ENCODE measurements at places on chromosomes 3 and 15.

DNA sequence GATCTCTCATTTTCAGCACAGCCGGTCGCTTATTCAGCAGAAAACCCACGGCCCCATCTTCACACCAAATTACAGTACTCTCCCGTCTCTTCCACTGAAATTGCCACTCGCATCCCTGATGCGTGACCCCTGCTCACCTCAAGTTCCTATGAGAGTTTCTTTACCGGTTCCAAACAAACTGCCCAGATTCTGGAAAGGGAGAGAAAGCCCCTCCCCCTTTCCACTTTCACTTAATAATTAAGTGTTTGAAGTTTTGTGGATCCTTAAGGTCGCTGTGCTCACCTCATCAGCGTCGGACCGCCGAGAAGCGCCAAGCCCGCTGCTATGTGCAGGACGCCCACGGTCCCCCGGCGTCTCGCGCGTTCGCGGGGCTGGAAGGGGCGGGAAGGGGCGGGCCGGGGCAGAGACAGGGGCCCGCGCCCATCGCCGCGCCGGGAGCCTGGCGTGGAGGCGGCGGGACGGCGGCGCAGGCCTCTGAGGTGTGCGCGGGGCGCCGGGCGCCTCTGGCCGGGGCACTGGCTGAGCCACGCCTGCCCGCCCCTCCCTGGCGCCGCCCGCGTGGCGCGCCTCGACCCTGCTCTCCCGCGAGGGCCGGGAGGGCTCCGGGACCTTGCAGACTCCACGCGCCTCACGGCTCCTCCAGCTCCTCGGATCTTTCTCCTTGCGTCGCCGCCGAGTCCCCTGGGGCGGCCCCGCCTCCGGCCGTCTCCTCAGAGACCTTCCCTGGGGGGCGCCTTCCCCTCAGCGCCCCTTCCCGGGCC is at the start of gene GPR156:
TSS of gene GPR156 (minus strand) at position 476 of the 761 bp plus-strand sequence. CDS start 41,124 bp downstream, outside the sequence.
- DNase-seq: no peak

- no peak for DNase-seq
These were observed 5.1 kb downstream of the CXCR6 start for GRCh38 chr3:45948311-45948781.

DNA sequence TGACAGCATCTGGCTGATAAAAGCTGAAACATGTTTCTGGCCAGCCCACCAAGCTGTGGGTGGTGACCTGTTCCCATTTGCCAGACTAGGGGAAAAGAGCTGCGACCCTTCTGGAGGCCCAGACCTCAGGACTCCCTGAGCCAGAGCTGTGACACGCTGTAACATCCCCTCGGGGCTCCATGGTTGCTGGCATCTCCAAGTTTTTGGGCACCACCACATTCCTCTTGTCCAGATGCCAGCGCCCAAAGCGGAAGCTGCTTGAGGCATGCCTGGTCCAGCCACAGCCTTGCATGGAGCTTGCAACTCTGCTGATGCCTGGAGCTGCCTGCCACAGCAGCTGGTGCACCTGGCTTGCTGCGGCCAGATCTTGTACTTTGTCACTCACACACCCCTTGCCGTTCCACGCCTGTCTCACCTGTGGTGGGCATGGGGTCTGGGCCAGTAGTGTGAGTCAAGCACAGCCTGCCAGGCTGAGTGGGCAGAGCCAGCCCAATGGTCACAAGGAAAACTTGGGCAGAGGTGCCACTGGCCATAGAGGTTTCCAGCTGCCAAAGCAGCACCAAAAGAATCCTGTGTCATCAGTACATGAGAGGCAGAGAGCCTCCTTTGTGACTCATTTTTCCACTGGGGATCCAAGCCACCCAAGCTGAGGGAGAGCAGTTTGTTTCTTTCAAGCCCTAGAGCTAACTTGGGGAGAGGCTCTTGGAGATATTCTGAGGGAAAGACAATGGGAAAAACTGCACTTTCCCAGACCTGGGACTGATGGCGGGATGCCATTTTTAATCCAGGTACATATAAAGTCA is 45.7 kb upstream of the PTX3 start:
- no peak for DNase-seq

DNA sequence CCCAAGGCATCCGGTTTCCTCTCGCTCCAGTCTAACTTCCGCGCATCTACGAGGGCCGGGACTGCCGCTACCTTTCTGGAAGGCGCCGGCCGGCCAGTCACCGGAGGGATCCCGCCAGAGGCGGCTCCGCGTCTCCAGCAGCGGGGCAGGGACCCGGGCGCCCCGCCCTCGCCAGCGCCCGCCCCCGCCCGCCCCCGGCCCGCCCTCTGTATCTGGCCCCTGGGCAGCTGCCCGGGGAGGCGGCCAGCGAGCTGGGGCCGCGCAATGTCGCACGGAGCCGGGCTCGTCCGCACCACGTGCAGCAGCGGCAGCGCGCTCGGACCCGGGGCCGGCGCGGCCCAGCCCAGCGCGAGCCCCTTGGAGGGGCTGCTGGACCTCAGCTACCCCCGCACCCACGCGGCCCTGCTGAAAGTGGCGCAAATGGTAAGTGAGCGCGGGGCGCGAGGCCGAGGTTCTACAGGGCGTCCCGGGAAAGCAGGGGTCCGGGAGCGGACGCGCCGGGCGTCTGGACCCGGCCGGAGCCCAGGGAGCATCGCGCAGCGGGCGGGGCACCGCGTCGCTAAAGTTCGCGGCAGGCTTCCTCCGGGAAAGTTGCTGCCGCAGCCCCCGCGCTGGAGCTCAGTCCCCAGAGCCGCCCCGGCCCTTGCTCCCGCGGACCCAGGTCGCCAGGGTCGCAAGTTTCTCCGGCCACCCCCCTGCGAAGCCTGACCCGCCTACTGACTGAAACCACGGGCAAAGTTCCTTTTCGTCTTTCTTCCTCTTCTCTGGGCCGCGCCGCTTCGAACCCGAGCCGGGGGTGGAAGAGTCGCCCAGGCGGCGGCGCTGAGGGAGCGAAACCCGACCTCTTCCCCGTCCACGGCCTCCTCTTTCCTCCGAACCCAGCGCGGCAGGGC is at the start of gene CMTM7:
TSS of gene CMTM7 (plus strand) at position 211 of the 893 bp plus-strand sequence. CDS start at position 265, 54 bp downstream.
- DNase-seq: no peak

- no peak for DNase-seq
These were observed 30.5 kb upstream of the SPATA12 start for GRCh38 chr3:57029924-57030323.

GRCh38 chr3:191051037-191051436 is 148.0 kb upstream of the OSTN start:
- DNase-seq: no peak

- no peak for DNase-seq
These were observed 7.5 kb upstream of the CADPS start for GRCh38 chr3:62882676-62883200.

DNA sequence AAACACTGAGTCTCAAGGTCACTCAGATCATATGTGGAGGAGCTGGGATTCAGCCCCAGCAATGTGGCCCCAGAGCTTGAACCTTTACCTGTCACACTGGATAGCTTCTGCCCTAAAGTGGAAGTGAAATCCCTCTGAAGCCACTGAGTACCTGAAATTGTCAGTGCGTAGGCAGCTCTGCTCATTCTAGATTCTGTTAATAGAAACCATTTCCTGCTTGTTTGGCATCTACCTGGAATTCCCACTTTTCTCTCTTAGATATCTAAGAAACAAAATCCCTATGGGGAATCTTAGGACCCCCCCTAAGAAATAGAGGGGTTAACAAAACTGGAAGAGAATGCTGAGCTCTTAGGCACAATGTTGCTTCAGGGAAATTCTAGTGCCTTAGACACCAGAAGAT is 29.8 kb downstream of the FBXL22 start:
- no peak for DNase-seq

DNA sequence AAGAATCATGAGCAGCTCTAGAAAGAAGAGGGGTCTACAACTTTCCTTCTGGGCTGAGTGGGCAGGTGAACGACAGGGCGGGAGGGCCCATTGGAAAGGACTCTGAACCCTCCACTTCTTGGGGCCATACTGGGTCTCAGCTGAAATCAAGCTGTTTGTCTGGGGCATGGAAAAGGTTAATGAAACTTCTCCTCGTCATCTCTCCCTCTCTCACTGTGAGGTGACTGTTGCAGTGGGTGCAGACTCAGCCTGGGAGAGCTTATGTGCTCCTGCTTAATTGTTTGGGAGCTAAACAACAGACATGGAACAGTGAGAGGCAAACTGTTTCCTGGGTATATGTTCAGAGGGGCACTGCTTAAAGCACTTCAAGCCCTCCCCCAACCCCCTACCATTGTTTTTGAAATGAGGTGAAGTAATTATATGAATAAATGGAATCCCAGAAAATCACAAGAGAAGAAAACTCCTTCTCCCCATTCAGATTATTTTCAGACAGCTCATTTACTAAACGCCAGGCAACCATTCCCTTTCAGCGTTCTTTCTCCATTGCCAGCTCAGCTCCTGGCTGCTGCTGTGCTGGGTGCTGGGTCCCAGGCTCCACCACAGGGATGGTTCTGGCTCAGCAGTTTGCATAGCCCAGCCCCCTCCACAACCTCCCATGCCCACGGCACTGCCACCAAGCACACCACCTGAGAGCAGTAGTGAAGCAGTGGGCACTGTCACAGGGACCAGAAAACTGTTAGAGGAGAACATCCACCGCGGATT is 444.9 kb upstream of the TBL1XR1 start:
- no peak for DNase-seq

DNA sequence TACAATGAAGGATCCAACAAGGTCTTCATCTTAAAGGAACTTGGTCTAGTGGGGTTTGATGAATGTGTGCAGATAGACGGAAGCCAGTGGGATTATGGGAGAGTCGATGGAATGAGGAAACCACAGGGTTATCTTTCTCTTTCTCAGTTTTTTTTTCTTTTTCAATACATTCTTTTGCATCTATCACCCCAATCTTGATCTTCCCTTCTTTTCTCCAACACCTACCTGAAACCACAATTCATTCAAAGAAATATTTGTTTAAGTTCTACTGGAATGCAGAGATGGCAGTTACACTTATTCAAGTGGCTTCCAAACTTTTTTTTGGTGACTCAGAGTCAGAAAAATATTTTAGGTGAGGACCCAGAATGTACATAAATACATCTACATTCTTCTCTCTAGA is 1.7 kb downstream of the TMEM212 start:
- DNase-seq: no peak

DNA sequence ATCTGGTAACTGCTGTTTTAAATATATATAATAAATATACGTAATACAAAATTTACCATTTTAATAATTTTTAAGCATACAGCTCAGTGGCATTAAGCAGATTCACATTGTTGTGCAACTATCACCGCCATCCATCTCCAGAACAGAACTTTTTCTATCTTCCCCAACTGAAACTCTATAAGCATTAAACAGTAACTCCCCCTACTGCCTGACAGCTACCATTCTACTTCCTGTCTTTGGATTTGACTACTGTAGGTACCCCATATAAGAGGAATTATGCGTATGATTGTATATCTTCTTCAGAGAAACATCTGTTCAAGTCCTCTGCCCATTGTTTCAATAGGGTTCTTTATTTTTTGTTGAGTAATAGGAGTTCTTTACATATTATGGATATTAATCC is 36.8 kb downstream of the EID1 start:
- no peak for DNase-seq

DNA sequence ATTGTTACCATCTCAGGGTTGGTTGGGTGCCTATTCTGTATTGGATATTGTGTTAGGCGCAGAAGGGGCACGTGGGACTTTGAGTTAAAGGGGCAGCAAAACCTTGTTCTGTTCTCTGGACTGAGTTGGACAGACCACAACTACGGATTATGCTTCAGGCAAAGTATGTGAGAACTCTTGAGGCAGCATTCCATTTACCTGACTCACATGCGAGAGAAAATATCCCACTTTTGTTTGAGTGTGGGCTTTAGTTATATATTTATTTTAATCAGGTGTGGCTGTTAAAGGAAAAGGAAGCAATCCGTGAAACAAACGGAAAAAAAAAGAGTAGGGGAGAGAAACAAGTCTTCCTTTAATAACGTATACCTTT is 627 bp upstream of the PLS1 start:
- no peak for DNase-seq

- no peak for DNase-seq
These were observed 115.6 kb downstream of the RFX7 start for GRCh38 chr15:56128081-56128480.

DNA sequence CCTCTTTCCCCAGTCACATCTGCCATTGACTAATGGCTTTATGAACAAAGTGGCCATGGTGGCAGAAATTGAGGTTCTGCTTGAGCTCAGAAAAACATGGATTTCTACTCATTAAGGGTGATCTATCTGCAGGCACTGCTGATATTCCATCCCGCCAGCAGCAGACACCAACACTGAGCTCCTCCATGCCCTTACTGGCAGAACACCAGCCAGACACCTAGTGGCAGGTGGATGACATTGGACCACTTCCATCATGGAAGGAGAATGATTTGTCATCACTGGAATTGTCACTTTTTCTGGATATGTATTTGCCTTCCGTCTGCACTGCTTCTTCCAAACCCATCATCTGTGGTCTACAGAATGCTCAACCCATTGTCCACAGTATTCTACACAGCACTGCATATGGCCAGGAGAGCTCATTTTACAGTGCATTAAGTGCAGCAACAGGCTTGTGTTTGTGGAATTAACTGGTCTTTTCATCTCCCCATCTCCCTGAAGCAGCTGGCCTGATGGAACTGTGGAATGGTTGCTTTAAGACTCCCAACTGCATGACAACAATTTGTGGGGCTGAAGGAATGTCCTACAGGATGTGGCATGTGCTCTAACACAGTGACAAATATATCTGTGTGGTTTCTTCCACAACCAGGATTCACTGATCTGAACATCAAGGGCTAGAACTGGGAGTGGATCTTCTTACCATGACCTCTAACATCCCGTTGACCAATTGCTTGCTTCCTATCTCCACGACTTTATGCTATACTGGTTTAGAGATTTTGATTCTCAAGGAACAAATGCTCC is 103.4 kb downstream of the WNT7A start:
- no peak for DNase-seq

- no peak for DNase-seq
These were observed 111.3 kb downstream of the MBNL1 start for GRCh38 chr3:152380043-152380442.

DNA sequence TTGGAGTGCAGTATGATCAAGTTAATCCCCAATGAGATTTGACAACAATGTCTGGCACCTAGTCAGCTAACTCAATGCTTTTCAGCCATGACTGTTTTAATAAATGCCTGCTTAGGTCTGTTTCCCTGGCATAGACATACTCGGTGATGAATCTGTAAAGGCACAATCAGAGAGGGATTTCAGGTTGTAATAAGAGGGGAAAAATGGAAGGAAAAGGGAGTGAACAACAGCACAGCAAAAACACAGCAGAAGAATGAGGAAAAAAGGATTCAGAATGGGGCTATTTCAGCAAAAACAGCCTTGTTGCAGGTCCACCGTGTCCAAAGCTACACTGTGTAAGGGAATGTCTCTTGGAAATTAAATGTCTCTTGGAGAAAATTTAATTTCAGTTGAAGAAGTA is 19.3 kb upstream of the CHD2 start:
- DNase-seq: no peak

GRCh38 chr3:48997102-48997635 is 7.1 kb downstream of the P4HTM start:
- no peak for DNase-seq

- DNase-seq: no peak
These were observed 7.2 kb upstream of the CFAP161 start for GRCh38 chr15:81126892-81127291.

DNA sequence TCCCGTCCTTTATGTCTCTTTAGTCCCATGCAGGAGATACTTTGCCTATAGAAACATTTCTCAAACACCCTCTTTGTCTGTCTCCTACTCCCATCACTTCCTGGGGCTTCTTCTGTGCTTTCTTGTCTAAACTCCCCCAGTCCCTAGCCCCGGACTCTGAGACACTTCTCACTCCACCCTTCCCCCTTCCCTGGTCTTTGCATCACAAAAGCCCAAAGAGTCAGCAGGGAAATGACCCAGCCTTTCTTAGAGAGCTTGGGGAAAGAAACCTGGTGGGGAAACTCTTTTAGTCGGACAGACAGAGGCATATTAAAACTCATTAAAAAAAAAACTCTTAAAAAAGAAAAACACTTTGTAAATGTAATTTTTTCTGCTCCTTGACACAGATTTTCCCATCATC is 211.2 kb downstream of the TJP1 start:
- DNase-seq: no peak

All from activated CD4-positive, alpha-beta T cell treated with anti-CD3 and anti-CD28 coated beads for 24 hours (primary cell).